ENCODE measurements at places on chromosomes 1 and 21. TPM values are rescaled to one million over a fixed set of nuclear protein-coding genes. Genes with fewer than 3 reads are reported as not detected.
A peak's percentile ranks its signal among the peaks of the same experiment; 100 is the strongest.

Gene MYCL
- polyA plus RNA-seq = 6.9 TPM

Gene OVAAL
- not detected for polyA plus RNA-seq

Gene SPATA45
- polyA plus RNA-seq = 0.92 TPM

Gene EPHB2
- polyA plus RNA-seq = 9.9 TPM

Gene KLF17
- polyA plus RNA-seq = not detected

Gene USH2A
- 0.34 TPM for polyA plus RNA-seq

Gene CELA2B
- polyA plus RNA-seq = 0.41 TPM

Gene UMODL1
- 0.09 TPM for polyA plus RNA-seq

Gene MORC3
- polyA plus RNA-seq = 45.4 TPM

Gene S100A5
- 1.2 TPM for polyA plus RNA-seq

Gene SLFNL1
- 1.2 TPM for polyA plus RNA-seq

Gene ANGPTL3
- 7.0 TPM for polyA plus RNA-seq

Gene CCDC17
- polyA plus RNA-seq = 1.7 TPM

Gene REN
- 88.3 TPM for polyA plus RNA-seq

Gene NES
- polyA plus RNA-seq = 158 TPM

DNA sequence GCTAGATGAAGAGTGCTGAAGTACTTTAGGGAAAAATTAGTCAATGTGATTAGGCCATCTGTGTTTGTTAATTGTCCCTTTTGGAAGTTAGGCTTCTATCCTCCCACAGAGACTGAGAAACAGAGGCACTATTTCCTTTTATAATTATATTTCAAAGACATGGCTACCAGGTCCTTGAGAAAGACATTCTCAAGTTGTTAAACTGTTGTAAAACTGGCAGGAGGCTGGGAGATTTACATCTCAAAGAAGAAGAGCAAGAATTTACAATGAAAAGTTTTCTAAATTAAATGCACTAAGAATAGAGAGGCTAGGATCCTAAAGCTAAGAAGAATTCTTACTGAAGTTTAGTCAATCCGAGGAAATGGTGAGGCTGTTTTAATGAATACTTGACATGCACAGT lies 74.0 kb upstream of the BRINP3 start:
- no peak for DNase-seq

DNA sequence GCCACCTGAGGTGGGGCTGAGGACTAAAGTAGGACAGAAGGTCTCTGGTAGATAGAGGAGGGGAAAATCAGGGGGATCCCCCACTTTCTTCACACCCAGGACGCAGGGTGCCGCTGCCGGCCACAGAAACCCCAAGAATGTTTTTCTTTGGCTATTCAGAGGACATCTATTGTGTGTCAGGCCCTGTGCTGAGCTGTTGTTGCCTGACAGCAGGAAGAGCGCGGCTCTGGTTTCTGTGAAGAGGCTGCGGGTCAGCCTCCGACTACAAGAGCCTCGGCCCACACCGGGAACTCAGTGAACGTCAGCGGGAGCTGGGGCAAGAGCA lies 407 bp upstream of the PIGV start:
- no peak for DNase-seq

GRCh38 chr1:88650676-88651418 lies 33.2 kb upstream of the PKN2 start:
- DNase-seq = no peak

GRCh38 chr1:161177936-161178244 lies 583 bp upstream of the B4GALT3 start:
- DNase-seq = no peak

GRCh38 chr1:241591317-241591716 lies 48.9 kb downstream of the CHML start:
- DNase-seq = no peak

DNA sequence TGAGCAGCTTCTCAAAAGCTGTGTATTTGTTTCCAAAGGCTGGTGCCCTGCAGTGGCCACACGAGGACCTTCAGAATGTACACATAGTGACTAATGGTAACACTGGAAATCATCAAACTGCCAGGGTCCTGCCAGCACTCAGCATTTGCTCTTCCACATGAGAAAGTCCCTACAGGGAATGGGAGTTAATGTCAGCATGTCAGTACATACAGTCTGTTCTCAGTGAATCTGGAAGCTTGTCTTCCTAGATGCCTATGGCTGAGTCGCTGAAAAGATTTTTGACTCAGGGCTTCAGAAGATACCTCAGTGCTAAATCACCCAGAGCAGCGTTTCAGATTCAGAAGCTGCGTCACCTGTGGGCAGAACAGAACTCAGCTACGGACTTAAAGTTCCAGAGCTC lies 108.2 kb downstream of the CDC7 start:
- no peak for DNase-seq

DNA sequence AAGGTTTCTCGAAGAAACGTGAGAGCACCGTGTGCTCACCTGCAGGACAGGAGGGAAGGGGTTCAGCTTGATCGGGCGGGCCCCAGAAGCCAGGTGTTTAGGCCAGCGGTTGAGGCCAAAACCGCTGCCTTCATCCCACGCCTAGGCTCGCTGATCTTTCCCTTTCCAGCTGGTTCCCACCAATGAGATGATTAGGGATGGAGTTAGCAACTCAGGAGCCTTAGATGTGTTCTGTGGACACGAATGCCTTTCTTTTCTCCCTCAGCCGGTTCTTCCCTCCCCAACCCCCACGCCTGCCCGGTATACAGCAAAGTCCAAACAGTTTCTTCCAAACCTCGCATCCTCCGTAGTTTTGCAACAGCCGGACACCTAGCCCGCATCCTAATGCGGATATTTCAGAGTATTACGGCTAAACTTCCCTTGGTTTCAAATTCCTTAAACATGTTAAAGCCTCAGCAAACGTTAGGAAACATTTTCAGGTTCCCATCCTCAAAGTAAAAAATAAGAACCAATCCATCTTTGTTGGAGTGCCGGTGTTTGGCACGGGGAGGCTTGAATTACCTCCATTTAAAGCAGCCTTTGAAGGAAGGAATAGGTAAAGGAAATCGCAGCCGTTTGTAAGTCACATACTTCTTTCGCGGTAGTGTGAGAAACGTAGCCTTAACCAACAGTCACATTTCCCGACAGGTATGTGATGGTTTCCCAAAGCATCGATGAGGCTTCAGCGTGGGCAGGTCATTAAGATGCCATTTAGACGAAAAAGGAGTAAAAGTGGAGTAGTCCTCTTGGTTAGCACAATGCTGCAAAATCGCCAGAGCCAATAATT lies 1.1 kb downstream of the LRRC8C start:
- peak; percentile 9 for DNase-seq

DNA sequence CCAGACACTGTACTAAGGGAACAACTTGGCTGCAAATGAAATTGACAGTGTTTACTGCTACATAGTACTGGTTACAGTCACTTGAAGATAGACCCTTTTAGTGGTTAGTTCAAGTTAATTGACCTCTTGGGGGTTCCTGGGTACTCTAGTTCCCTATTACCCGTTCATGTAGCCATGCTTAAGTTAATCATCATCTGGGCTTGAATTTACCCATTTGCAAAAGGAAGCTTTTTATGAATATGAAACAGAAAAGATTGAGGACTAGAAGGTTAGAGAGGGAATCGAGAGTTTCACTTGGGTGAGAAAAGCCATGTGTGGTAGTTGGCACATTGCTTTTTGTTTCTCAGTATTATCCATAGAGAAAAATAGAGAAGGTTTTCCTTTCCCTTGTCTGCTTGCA lies 2.7 kb downstream of the MIA3 start:
- DNase-seq = no peak

GRCh38 chr1:16720351-16721223 lies 19.7 kb upstream of the RNU1-4 start:
- DNase-seq = no peak

- DNase-seq = no peak
These were observed 62.8 kb downstream of the RUNX3 start for GRCh38 chr1:24867084-24867870.

GRCh38 chr1:225911191-225912130 lies 12.6 kb downstream of the PYCR2 start:
- peak; percentile 42 for DNase-seq

DNA sequence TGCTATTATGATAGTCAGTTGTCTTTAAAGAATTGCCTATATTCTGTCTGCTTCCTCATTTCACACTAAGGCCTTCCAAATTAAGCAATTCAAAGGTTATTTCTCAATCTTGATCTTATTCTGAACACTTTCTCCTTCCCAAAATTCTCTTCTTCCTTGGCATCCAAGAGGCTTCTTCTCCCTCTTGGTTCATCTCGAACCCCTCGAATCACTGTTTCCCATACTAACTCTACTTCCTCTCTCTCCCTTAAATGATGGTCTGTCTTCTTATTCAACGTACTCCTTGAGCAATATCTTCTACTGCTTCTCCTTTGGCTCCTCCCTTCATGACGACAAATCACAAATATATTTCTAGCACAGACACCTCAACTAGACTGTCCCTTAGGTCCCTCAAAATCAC lies 4.5 kb downstream of the COPA start:
- DNase-seq = no peak

- DNase-seq = peak; percentile 75
These were observed at the start of gene FNBP1L for GRCh38 chr1:93447481-93448291. TSS of gene FNBP1L (plus strand) at chr1:93448118. CDS start at chr1:93448282, 164 bp downstream.

- DNase-seq = no peak
These were observed 284.5 kb downstream of the PTPRU start for GRCh38 chr1:29520571-29521437.

DNA sequence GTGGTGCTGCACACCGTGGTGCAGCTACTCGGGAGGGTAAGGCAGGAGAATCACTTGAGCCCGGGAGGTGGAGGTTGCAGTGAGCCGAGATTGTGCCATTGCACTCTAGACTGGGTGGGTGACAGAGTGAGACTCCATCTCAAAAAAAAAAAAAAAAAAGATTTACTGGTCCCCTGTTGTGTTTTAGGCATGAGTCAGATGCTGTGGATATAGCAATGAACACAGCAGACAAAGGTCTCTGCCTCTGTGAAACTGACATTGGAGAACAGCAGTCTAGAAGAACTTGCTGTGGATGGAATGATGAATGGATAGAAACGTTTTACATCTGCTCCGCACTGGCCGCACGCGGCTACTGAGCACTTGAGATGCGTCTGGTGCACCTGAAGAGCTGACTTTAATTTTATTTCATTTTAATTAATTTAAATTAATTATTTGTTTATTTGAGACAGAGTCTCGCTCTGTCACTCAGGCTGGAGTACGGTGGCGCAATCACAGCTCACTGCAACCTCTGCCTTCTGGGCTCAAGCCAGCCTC lies 24.5 kb upstream of the EPHA2 start:
- no peak for DNase-seq

DNA sequence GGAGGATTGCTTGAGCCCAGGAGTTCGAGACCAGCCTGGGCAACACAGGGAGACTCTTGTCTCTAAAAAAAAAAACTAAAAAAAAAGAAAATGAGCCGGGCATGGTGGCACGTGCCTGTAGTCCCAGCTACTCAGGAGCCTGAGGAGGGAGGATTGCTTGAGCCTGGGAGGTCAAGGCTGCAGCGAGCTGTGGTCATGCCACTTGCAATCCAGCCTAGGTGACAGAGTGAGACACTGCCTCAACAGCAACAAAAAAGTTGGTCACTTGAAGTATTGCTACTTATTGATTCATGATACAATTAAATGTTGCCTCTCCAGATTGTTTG lies 57.9 kb upstream of the CXADR start:
- no peak for DNase-seq

GRCh38 chr1:221829327-221830015 lies 87.6 kb upstream of the DUSP10 start:
- no peak for DNase-seq

DNA sequence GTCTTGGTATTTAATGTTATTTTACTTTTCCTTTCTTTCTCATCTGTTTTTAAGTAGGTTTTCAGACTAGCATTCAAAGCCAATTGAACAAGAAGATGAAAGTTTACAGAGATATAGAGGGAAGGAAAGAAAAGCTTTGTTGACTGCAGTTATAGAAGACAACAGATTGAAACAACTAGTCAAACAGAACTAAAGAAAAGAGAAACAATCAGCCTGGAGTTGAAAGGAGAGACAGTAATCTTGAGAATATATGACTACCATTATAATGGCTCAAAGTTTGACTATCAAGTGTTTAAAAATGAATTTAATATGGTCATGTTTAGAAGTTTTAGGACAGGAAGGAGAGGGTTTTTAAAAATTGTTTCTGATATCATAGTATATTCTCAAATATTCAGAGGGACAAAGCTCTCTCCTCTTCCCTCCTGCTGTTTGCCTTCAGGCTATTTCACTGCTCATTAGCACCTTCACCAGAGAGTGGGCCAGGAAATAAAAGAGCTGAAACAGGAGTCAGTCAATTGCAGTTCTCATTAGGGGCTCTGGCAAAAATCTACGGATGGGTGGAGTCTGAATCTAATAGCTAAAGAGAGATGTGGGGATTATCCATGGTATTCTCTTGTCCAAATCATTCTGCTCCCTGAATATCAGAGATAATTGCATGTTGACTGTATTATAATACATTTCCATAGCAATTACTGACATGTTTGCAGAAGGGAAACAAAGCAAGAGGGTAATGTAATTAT lies 577.8 kb downstream of the BRINP3 start:
- no peak for DNase-seq

GRCh38 chr1:11806307-11806936 lies 431 bp downstream of the CLCN6 start:
- DNase-seq = no peak

DNA sequence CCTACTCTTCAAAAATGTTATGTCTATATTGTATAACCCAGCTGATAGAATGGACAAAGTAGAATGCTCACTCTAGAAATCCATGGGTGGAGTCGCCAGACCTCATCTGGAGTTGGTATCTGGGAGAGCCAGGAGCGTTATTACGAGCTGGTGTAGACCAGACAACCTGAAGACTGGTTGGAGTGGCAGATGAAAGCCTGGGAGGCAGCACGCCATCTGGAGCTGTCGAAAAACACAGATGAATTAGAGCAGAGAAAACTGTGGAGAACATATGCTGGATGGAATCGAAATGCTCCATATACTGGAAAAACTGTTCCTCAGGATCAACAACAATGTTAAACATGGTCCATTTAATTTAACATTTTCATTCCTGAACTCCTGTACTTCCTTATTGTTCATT lies 333.6 kb downstream of the KCTD3 start:
- no peak for DNase-seq

DNA sequence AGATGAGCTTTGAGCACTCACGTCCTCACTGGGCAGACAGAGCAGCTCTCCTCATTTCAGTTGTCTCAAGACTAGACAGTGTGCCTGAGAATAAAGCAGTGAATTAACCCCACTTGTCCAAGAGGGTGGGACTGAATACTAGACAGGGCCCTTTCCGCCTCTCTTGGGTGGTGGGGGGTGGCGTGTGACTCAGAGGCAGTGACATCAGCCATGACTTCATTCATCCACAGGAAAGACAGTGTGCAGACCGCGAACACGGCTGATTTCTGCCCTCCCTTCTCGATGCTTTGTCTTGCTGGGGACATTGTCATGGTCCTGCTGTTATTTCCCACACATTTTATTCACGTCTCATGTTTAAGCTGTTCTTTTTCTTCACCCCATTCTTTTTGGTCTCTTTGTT lies 64.9 kb downstream of the FGGY start:
- DNase-seq = no peak

DNA sequence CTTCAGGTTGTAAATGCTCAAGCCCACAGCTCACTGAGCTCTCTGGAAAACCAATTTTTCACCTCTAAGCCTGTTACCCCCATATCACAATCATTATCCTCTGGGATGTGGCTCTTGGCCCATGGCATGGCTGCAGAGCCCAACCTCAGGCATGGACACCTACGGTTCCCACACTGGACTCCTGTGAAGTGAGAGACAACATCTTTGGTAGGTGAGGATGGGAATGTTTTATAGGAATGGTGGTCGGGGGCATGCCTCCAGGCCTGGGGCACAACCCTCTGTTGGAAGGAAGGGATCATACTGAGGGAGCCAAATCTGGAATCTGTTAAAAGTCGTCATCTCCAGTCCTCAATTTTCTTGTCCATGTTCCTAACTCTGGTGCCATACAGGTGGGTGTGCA lies 179.1 kb downstream of the FOXD2 start:
- no peak for DNase-seq

- DNase-seq = no peak
These were observed 21.8 kb upstream of the RIMKLA start for GRCh38 chr1:42358791-42359190.

- DNase-seq = no peak
These were observed 4.6 kb downstream of the BACH1 start for GRCh38 chr21:29303288-29303687.
